Tibial nerve (tissue), 4 donors: ENCODE measurements at places on chromosomes 16 and 17. TPM values are rescaled to one million over a fixed set of nuclear protein-coding genes. Genes with fewer than 3 reads are reported as not detected.

Gene SEPTIN1
- not detected for total RNA-seq

Gene KREMEN2
- not detected for total RNA-seq

Gene SLFN11
- total RNA-seq, result 46.3 TPM

Gene FBXO47
- not detected for total RNA-seq

- peak; percentile 81 for DNase-seq
Measured at GRCh38 chr16:22192261-22193062, 13.6 kb upstream of the EEF2K start.

GRCh38 chr17:47611372-47612350 is 38.1 kb upstream of the KPNB1 start:
- DNase-seq, result no peak

DNA sequence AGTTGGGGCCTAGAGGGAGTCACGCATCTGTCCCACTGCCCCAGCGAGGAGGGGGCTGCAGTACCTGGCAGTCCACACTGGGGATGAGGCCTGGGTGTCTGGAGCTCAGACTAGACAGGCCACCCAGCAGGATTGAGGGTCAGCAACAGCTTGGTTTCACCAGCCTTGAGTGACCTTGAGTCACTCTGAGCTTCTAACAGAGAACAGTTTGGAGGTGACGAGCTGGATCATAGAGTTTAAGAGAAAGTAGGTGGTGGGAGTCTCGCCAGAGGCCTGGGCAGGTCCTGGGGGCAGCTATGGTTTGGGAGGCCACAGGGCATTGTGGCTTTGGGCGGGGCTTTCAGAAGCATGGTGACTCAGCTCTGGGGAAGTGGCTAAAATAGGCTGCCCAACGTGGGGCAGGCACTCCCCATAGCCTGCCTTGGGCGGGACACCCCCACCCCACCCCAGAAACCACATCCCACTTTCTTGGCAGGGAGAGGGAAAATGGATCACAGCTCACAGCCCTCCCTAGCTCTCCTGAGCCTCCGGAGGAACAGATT is 20.5 kb downstream of the CDC42EP4 start:
- peak; percentile 75 for DNase-seq

- peak; percentile 68 for DNase-seq
Measured at GRCh38 chr17:43846221-43846712, 709 bp upstream of the CD300LG start.

- no peak for DNase-seq
Measured at GRCh38 chr16:10067406-10067805, 114.8 kb downstream of the GRIN2A start.

- no peak for DNase-seq
Measured at GRCh38 chr17:20086416-20087076, 77.4 kb downstream of the SPECC1 start.
